ENCODE measurements at places on chromosomes 3 and 15.

DNA sequence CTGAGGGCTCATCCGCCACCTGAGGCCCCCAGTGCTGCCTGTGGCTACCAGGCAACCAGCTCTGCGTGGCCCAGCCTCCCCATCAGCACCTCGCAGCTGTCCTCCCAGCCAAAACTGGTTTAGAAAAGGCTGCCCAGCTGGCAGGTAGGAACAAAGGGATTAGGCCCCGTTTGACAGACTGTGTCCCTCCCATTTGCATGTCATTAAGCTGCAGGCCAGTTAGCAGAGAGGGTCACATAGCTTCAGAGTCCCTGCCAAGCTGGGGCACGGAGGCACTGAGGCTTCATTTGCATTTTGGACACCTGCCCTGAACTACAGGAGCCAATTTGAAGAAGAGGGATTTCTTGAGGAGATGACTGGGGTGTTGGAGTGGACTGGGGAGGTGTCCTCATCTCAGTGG is 177.9 kb downstream of the TLE3 start:
- no peak for DNase-seq

DNA sequence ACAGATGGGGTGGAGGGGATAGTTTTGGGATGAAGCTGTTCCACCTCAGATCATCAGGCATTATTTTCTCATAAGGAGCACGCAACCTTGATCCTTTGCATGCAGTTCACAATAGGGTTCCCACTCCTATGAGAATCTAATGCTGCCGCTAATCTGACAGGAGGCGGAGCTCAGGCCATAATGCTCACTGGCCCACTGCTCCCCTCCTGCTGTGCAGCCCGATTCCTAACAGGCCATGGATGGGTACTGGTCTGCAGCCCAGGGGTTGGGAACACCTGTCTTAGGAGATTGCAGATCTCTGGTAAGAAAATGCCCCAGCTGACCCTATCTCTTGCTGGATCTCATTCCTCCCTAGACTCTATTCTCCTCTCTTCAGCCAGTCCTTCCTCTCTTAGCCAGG is 6.8 kb downstream of the CSTA start:
- no peak for DNase-seq

- DNase-seq: no peak
Observed at GRCh38 chr3:118761291-118761606, 273.4 kb downstream of the IGSF11 start.

DNA sequence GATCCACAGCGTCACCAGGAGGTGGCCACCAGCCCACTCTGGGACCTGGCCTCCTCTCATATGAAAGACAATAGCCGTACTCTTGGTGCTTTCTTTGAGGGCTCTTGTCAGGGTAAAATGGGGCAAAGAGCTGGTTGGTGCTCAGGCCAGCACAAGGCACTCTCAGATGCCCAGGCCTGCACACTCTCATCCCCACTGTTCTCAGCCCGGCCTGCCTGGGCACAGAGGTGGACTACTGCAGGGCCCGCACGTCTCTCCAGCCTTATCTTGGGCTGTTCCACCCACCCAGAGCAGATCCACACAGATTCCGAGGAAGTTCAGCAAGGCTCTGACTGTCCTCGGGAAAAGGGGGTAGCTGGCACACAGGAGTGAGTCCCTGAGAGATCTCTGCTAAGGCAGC is 122.8 kb upstream of the PRR20G start:
- peak; percentile 31 for DNase-seq

GRCh38 chr3:187914231-187914630 is 169.0 kb upstream of the BCL6 start:
- DNase-seq: no peak

DNA sequence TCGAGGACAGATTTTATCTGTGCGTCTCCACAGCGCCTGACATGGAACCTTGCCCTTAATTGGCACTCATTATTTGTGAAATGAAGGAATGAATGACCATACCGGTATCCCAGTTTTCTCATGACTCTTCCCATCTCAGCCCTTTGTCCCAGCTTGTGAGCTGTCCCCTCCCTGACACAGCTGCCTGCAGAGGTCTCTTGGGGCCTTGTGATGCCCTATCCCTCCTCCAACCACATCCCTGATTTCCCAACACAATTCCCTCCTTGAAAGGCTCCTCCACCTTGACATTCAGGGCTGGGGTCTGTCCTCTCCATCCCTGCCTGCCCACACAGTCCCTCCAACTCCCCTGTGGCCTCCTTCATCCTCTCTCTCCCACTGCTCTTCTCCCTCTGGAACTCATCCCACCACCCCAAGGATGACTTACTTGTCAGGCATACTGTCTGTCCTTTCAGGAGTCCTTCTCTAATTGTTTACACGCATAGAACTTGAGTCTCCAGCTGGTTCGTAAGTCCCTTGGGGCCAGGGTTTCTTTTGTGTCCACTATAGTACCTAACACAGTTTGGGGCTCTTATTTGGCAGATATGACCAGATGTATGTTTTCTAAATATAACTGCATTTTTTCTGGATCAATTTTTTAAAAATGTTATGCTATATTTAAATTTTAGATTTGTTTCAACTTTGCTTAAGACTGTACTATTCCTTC is 35.6 kb upstream of the FILIP1L start:
- DNase-seq: no peak

All from activated CD8-positive, alpha-beta memory T cell treated with anti-CD3 and anti-CD28 coated beads, Interleukin-2, amount 10 ng/mL, durations not matched to agents 7 days and 5 days (primary cell).